Left renal cortex interstitium (tissue), 4 donors: ENCODE measurements at places on chromosomes 13 and 19. TPM values are rescaled to one million over a fixed set of nuclear protein-coding genes. Genes with fewer than 3 reads are reported as not detected.

GRCh38 chr13:50584856-50585580 lies 258.5 kb downstream of the DLEU7 start:
- no peak for DNase-seq

DNA sequence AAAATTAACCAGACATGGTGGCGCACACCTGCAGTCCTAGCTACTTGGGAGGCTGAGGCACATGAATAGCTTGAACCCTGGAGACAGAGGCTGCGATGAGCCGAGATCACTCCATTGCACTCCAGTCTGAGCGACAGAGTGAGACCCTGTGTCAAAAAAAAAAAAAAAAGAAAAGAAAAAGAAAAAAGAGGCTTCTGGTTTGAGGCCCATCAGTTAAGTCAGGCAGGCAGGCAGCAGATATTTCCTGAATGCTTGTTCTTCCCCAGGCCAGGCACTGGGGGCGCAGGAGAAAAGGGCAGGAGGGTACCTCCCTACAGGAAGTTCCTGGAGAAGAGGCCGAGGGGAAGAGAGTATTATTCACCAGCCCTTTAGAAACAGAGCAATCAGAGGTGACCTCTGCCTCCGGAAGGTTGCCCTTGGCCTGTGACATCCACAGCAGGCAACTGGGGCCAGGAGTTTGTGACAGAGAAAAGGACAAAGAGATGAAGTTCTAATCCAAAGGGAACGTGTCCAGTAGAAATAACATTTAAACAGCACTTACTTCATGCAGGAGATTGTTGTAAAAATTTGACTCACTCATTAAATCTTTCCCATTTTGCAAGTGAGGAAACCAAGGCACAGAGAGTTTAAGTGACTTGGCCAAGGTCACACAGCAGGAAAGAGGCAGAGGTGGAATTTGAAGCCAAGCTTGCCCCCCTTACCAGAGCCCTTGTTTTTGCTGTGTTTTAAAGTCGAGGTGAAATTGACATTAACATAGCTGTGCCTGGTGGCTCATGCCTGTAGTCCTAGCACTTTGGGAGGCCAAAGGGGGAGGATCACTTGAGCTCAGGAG lies 4.3 kb upstream of the RLN3 start:
- DNase-seq: no peak

- DNase-seq: no peak
Observed at GRCh38 chr13:42275098-42275471, 3.1 kb downstream of the AKAP11 start.

DNA sequence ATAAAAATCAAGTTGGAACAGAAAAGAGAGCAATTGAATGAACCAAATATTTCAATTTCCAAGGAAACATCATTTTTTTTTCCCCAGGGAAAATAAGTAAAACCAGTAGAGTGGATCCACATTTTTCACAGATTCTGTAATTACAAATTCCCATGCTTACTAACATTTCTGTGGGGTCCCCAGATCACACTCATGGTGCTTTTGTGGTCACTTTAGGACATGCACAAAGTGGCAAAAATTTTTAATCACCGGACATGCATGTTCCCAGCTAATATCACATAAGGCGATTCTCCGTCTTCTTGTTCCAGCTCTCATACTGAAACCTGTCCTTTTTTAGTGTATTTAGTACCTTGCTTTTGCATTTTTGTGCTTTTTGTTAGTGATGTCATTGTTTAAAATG lies 748.2 kb upstream of the SLITRK1 start:
- DNase-seq: no peak

GRCh38 chr19:9219489-9219888 lies at the start of gene OR7D4:
Gene OR7D4 (minus strand): TSS chr19:9219589. CDS start chr19:9214837, 4,752 bp downstream.
- DNase-seq: no peak

PDX1 gene
- polyA plus RNA-seq: not detected

APLP1 gene
- 19.3 TPM for polyA plus RNA-seq

DACH1 gene
- 98.1 TPM for polyA plus RNA-seq
